ENCODE measurements at places on chromosomes 16 and 17. TPM values are rescaled to one million over a fixed set of nuclear protein-coding genes. Genes with fewer than 3 reads are reported as not detected.

The ADORA2B gene
- total RNA-seq, result 2.5 TPM

The TERB1 gene
- total RNA-seq, result 0.09 TPM

The CSH1 gene
- not detected for total RNA-seq

The SEPTIN12 gene
- not detected for total RNA-seq

The CDH8 gene
- total RNA-seq, result not detected

The MPP2 gene
- 0.11 TPM for total RNA-seq

The GP1BA gene
- total RNA-seq, result not detected

The BEAN1 gene
- 0.43 TPM for total RNA-seq

The RGS11 gene
- under 0.01 TPM for total RNA-seq

The PLCG2 gene
- total RNA-seq, result 17.2 TPM

The CDRT15 gene
- total RNA-seq, result not detected

The CCL23 gene
- total RNA-seq, result 0.26 TPM

The CA7 gene
- not detected for total RNA-seq

The G6PC3 gene
- total RNA-seq, result 25.9 TPM

The GLIS2 gene
- total RNA-seq, result 0.43 TPM

The LCMT1 gene
- total RNA-seq, result 30.0 TPM

The HSPB9 gene
- total RNA-seq, result not detected

The KRTAP3-2 gene
- total RNA-seq, result not detected

The SLC6A4 gene
- total RNA-seq, result 3.4 TPM

The TBC1D3E gene
- total RNA-seq, result not detected

The SUPT4H1 gene
- total RNA-seq, result 61.6 TPM

The PNMT gene
- total RNA-seq, result 1.2 TPM

The KRTAP9-2 gene
- total RNA-seq, result not detected

The KRT36 gene
- total RNA-seq, result 0.22 TPM

The BAIAP3 gene
- total RNA-seq, result 1.3 TPM

The IRX5 gene
- 0.33 TPM for total RNA-seq

The KRT12 gene
- not detected for total RNA-seq

The PRSS33 gene
- total RNA-seq, result not detected

The OTOA gene
- 0.09 TPM for total RNA-seq

The USP6 gene
- total RNA-seq, result not detected

The WSCD1 gene
- 12.7 TPM for total RNA-seq

The FBXO39 gene
- 24.9 TPM for total RNA-seq

The TBC1D3D gene
- 0.09 TPM for total RNA-seq

The FGF11 gene
- 0.17 TPM for total RNA-seq

The MAPT gene
- total RNA-seq, result under 0.01 TPM

The DLX4 gene
- total RNA-seq, result not detected

The ATP6V0A1 gene
- 18.1 TPM for total RNA-seq

The KRTAP1-1 gene
- not detected for total RNA-seq

The FBXW10 gene
- total RNA-seq, result under 0.01 TPM

The HAS3 gene
- 14.5 TPM for total RNA-seq

The PRAC1 gene
- not detected for total RNA-seq

The FOXC2 gene
- total RNA-seq, result 4.2 TPM

The CCDC182 gene
- not detected for total RNA-seq

The MT1A gene
- total RNA-seq, result 0.43 TPM

The ABCC11 gene
- total RNA-seq, result not detected

The TRPV2 gene
- 9.3 TPM for total RNA-seq

The TEKT3 gene
- total RNA-seq, result not detected

The FOXJ1 gene
- total RNA-seq, result under 0.01 TPM
